ENCODE measurements at places on chromosomes 16 and 17.

- DNase-seq, result no peak
Measured at GRCh38 chr17:73749928-73750605, 105.8 kb upstream of the SDK2 start.

DNA sequence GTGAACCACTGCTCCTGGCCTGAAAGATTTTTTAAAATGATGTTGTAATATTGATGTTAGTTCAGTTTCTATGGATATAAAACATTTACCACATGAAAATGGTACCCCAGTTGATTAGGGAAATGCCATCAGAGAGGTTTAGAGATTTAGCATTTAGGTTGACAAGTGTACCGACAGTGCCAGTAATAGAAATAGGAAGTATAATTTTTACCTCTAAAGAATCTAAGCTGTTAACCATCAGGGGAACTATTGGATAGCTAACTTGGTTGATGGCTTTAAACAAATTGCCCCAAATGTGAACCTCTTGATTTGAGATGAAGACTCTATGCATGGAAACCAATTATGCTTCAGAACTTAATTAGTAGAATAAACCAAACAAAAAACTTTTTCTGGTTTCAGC lies 6.4 kb downstream of the CBFB start:
- DNase-seq, result no peak

DNA sequence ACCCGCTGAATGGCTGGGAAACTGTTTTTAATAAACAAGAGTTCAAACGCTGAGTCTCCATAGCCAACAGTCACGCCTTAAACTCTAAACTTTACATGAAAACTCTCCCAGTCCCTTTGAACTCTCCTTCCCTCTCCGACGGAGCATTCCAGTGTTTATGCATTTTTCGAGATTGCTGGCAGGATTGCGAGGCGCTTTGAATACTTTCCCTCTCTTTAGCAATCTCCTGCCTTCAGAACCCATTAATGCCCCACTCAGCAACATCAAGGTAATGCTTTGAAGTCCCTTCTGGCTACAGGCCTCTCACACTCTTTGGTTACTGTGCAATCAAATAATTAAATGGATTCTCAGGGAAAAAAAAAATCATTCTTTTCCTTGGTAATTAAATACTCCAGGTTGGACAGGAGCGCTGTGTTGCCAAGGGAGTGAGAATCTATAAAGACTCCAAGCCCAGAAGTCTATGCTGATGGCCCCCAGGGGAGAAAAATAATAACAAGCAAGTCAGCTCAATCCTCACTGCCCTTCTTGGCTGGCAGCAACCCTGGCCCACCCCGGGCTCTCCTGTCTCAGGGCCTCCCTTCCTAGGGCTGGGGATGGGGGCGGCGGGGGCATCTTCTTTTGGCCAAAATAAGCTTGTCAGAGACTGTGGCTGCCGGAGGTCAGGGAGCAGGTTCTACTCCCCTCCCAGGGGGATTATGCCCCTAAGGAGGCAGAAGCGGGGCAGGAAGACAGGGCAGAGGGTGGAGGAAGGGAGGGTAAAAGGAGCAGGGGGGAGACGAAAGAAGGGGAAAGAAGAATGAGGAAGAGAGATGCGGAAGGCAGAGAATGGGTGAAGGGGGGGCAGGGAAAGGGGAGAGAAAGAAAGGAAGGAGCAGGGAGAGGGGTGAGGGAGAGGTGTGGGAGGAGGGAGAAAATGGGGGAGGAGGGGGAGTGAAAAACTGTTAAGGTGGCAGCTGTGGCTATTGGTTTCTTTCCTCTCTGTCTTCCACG lies 45.2 kb downstream of the AXIN2 start:
- DNase-seq, result peak; percentile 88

DNA sequence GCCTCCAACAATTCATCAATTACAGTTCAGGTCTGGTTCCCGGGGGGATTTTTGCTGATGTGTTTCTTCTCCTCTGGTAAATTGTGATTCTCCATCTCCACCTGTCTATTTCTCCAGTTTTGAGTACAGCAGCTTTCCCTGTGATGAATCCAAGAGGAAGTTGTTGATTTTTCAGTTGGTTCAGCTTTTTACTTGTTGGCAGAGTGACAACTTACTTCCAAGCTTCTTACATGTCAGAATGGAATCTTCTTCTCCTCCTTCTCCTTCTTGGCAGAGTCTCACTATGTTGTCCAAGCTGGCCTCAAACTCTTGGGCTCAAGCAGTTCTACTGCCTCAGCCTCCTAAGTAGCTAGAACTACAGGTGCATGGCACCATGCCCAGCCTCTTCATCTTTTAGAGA lies 33.4 kb upstream of the TMEM92 start:
- DNase-seq, result peak; percentile 89

Measured in AG10803 (cell line).